Activated CD4-positive, alpha-beta T cell treated with anti-CD3 and anti-CD28 coated beads, Interleukin-2, amount 50 U/mL, for 16 hours (primary cell): ENCODE measurements at places on chromosomes 5 and 9.

DNA sequence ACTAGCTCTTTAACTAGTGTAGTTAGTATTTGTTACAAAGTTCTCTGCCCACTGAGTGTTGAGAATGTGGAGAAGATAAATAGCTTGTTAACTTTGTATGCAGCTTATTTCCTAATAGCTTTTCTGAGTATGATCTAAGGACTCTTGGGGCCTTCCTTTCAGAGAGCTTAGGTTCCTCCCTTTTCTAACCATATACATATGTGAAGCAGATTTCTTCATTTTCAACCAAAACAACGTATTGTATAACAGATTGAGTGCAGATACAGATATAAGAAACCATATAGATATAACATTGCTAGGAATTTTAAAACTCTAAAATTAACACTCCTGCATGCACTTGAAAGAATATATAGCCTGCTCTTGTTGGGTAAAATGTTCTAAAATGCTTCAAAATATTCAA is 70.4 kb downstream of the SCAMP1 start:
- no peak for DNase-seq

GRCh38 chr9:121088576-121088975 is 13.8 kb downstream of the CNTRL start:
- DNase-seq = no peak

DNA sequence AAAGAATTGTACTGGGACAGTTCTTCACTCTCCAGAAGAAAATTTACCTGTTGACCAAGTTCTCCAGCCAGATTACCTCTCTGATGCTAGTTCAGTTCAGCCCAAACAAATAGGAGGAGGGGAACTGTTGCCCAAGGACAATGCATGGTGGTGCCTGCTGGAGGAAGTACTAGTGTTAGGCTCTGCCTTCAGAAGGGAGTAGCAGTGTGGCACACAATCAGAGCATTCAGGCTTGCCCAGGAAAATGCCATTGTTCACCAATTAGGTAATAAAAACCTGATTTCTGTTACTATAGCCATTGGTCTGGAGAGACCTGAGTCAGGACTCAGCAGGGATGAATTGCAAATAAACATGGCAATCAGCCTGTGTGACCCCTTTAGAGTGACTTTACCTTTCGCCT is 720.8 kb upstream of the ZNF608 start:
- no peak for DNase-seq

DNA sequence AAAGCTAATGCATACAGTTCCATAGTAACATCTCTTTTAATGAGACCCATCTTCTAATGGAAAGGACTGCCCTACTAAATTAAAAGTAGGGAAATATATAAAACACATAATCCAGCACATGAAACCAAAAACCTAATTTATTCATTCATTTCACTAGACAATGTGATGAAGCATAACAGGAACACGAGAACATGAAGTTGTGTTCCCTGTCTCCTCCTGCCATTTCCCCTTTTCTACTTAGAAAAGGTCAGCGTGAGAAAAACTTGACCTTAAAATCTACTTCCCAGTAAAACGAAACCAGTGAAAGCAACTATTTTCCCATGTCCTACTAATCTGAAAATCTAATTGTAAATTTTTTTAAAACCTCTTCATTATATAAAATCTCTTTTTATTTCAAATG is 847.5 kb downstream of the TLE1 start:
- no peak for DNase-seq

DNA sequence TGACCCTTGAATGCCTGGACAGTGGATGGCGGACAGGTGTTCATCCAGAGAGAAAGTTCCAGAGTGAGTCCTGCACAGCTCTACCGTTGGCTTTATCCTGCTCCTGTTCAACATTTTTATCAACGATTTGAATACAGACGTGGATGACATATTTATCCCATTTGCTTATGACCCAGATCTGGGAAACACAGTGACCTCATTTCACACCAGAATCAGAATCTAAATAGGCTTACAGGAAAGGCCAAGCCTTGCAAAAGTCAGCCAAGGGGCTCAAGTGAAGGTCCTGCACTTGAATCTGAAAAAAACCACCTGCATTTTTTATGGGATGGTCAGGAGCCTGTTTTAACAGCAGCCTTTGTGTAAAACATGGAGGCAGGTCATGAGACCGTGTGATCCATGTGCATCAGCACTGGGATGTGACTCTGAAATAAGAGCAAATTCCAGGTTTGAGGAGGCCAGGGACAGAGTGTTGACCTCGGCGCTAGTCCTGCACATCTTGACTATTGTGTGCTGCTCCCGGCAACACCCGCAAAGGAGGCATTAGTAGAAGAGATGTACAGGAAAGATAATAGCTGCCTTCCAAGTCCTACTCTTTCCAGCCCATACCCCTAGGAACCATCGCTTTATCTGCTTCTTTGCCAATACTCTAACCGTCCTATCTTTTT is 18.5 kb downstream of the PDZD2 start:
- DNase-seq = no peak

DNA sequence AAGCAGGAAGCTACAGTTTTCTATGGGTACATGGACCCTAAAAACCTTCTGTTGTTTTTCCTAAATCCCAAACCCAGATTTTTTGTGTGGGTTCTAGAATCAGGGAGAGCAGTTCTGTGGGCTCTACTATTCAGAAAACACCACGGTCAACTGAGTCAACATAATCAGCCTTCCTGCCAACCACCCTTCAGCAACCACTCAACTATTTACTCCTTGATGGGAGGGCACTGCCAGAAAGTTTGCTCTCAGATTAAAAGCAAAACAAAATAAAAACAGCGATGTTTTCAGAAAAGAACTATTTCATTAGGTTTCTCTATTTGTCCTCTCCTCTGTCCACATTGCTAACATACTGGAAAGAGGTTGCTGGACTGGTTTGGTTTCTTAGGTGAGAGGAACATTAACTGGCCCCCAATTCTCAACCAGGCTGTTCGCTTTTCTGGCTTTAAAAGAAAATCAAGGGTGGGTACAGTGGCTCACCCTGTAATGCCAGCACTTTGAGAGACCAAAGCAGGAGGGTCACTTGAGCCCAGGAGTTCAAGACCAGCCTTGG is 72.3 kb downstream of the GCNT1 start:
- DNase-seq = no peak

DNA sequence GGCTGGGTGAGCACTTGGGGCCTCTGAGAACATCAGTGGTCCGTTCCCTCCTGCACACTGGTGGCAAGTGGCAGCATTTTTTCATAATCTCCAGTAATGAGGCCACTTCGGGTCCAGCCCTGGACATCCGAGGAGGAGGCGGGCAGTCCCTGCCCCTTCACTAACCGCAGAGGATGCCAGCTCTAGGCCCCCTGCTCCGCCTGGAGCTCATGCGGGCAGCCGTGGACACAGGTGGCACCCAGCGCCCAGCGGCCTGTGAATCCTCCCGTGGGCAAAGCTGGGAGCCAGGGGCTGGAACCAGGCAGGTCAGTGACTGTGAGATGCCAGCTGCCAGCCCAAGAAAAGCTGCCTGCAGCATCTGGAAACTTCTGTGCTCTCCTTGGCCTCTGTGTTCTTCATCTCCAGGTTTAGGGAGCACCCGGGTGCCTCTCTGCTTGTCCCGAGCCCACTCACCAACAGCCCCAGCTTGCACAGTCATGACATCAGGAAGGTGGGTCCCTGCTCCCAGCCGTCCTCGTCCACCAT is 92.4 kb downstream of the KCNT1 start:
- no peak for DNase-seq

DNA sequence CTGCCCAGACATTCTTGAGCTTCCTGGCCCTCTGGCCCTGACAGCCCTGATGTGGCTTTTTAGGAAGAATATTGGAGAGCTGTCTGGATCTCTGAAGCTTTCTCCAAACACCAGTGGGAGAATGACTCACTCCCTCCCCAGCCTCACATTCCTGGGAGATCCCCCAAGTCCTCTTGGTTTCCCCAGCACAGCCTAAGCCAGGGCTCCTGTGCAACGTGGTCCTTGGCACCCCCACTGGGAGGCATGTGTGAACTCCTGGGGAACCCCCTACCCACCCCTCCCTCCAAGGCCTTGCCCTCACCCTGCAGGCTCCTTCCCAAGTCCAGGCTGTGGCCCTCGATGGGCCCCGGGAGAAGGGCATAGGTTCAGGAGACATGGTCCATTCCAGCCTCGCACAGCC is 12.7 kb downstream of the GLIPR2 start:
- DNase-seq = no peak

- DNase-seq = no peak
These were observed 60.9 kb downstream of the ANKRD55 start for GRCh38 chr5:56172241-56172640.

DNA sequence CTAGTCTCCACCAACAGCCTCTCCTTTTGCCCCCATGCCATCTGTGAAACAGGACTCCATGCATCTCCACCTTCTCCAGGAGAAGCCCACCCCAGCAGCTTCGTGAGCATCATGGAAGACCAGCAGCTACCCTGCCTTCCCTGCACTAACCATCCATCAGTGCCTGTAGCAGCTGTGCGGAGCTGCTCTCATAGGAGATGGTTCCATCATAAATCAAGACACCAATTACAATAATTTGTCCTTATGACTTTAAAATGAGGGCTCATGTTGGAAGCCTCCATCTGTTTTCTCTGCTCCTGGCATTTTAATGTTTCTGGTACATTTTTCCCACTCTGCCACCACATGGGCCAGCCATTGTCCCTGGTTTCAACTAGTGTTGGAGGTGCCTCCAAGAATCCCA is 69.9 kb downstream of the FGF1 start:
- no peak for DNase-seq

DNA sequence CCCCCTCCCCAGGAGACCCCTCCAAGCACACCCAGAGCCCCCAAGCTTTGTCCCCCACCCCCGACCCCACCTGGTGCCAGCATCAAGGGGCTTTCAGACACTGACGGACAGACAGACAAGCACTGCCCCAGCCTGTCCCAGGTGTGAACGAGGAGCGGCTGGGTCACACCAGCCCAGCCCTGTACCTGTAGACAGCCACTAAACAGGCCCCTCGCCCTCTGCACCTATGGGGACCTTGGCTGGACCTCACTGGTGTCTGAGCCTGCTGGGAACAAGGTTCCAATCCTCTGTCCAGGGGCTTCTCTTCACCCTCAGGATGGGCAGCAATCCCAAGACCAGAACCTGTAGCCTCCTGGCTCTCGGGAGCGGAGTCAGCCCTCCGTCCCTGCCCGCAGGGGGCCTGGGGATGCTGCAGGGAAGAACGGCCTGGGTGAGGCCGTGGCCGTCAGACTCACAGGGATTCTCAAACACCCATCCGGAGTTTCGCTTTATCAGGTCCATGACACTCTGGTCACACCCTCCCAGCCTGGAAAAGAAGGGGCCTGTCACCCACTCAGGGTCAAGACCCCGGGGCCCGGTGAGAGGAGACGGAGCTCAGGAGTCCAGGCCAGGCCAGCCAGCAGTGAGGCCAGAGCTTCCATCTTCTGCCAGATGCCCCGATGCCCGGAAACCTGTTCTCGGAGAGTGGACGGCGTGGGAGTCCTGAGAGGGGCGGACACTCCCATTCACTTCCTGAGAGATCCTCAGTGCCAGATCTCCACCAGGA is 2.8 kb downstream of the LCN6 start:
- no peak for DNase-seq

DNA sequence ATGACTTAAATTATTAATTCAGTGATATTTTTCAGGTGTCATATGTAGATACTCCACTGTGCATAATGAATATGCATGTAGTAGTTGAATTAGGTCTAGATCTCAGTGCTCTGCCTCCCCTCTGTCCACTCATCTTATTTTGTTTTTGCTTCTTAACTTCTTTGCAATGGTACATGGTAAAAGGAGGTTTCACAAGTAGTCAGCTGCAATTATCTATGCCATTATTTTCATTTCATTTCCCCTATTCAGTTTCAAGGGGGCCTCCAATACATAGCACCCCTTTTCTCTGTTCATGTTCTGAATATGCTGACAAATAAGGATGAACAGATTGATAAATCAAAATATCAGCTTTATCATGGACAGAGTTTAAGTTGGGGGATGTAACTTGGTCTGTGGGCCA is 511.6 kb upstream of the ZNF608 start:
- DNase-seq = no peak

DNA sequence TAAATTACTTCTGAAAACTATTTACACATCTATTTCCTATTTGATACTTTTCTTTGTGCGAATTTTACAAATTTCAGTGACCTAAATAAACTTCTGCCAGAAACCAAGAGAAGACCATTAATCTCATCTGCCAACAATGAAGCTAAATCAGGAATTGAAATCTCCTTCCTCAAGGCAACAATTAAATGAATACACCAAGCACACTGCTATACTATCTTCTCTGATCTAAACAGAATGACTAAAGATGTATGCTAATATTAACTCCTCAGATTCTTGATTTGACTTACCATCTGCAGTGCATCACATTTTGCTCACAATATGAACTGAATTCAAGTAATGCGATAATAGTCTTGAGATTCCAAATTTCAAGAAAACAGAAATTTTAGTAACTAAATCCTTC is 82.3 kb downstream of the CEP120 start:
- DNase-seq = no peak

GRCh38 chr5:16679863-16680262 is 63.1 kb upstream of the RETREG1 start:
- no peak for DNase-seq

- DNase-seq = no peak
These were observed 163.2 kb downstream of the DAB2IP start for GRCh38 chr9:121814594-121814993.

DNA sequence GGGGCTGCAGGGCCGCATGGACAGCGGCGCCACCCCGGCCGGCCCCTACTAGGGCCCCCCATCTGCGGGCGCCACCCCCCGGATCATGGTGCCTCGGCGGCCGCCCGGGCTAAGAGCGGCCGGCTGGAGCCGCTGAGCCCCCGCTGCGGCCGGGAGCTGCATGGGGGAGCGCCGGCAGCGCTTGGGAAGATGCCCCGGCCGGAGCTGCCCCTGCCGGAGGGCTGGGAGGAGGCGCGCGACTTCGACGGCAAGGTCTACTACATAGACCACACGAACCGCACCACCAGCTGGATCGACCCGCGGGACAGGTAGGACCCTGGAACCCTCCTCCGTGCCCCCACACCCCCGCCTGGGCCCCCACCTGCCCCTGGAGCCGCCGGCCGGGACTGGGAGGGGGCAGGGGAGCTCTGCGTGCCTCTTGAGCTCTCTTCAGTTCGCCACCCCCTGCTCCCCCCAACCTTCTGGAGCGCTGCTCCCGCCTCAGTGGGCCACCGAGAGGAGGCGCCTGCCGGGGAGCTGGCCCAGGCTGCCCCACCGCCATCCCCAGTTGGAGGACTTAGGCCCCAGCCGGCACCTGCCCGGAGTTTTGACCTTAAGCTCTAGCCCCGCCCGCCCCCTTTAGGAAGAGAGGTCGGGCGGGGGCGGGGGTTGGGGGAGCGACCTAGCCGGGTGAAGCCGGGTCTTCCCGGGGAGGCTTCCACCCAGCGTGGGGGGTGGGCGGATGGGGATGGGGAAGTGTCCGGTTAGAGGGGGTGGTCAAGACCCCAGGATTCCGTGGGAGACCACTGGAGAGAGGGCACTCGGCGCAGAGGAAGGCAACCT is 730 bp downstream of the WWC1 start:
- DNase-seq = no peak

- no peak for DNase-seq
These were observed 214.6 kb upstream of the C9orf72 start for GRCh38 chr9:27787891-27788290.

GRCh38 chr5:122035913-122036312 is 42.1 kb downstream of the LOX start:
- DNase-seq = no peak

- no peak for DNase-seq
These were observed 92.9 kb downstream of the LRRC70 start for GRCh38 chr5:62671479-62671878.

GRCh38 chr5:124927735-124928134 is 181.3 kb upstream of the ZNF608 start:
- no peak for DNase-seq
